Stimulated activated CD8-positive, alpha-beta memory T cell treated with anti-CD3 and anti-CD28 coated beads, Interleukin-4, amount 100 ng/mL, for 1 hour (primary cell): ENCODE measurements at places on chromosomes 4 and X.

DNA sequence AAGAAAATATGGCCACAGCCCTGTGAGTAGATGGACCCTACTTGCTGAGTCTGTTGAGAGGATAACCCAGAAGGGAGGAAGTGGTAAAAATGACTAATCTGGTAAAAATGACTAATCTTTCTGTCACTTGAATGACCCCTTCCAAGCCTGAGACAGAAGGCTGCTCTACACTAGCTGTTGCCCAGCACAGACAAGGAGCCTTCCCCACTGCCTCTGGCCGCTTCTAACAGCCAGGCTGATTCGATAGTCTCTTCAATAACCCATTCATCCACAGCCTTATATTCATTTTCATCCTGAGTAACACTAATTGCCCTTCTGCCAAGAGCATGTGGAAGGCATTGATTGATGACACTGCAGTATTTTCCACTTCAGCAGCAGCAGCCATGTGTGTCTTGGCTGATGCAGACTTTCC is 18.4 kb downstream of the MAGEB17 start:
- no peak for DNase-seq

DNA sequence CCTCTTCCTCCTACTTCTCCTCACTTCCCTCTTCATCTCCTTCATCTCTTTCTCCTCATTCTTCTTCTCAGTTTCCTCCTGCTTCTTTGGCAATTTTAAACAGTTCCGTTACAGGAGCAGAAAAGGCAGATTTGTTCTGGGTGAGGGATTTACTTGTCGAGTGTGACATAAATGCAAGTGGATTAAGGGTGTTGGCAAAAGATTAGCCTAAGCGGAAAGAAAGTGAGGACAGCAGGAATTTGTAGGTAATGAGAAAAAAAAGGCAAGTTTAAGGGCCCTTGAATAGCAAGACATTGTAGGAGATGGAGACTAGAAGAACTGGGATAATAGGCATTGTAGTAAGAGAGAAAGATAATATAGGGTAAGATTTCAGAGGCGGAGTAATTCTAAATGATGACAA is 841.6 kb downstream of the RAPGEF2 start:
- DNase-seq = no peak

DNA sequence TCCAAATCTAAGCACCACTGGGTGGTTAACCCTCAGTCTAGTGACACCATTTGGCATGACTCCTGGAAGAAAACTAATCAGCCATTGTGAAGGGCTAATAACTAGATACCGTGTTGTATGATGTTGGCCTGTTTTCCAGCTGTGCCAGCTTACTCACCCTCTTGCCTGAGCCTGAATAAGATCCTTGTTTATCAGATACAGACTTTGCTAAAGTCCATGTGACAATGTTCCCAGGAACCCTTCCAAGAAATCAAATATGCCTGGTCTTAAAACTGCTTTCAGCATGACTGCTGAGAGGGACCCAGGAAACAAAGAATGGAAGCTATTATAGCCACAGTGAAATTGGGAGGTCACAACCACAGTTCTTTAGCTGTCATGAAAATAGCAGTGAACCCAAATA is 640.8 kb upstream of the INTU start:
- no peak for DNase-seq

DNA sequence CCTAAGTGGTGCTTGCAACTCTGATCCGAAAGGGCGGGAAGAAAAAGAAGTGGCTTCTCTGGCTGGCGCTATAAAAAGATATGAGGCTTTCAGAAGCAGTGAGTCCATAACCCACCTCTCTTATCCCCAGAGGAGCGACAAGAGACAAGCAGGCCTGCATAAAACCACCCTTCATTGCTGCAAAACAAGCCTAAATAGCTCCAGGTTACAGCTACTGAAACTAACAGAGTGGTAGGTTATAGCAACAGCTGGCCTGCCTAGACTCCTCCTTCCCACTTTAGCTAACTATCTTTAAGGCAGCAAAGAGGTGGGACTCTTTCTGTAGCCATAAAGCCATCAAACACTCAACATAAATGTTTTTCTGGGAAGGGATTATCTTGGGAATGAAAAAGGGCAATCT is 245.0 kb upstream of the GPR101 start:
- no peak for DNase-seq

DNA sequence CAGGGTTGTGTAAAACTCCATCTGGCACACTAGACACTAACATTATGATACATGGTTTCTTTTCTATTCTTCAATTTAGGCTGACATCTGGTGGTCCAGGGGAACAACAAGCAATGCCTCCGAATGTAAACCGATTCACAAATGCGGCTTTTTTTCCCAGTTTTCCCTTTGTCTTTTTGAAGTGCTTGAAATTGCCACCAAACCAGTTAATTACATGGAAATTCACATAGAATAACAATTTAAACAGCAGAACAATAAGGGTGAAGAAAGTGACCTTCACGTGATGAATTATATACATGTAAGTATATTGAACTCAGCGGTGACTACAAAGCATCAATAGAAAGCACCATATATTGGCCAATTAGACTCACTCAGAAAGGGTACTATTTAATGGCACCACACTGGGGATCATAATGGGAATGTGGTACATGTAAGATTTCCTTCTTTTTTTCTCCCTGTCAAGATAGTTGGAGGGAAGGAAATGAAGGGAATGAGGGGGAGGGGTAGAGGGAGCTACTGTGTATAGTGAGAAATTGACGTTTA is 103.9 kb downstream of the MMRN1 start:
- no peak for DNase-seq

DNA sequence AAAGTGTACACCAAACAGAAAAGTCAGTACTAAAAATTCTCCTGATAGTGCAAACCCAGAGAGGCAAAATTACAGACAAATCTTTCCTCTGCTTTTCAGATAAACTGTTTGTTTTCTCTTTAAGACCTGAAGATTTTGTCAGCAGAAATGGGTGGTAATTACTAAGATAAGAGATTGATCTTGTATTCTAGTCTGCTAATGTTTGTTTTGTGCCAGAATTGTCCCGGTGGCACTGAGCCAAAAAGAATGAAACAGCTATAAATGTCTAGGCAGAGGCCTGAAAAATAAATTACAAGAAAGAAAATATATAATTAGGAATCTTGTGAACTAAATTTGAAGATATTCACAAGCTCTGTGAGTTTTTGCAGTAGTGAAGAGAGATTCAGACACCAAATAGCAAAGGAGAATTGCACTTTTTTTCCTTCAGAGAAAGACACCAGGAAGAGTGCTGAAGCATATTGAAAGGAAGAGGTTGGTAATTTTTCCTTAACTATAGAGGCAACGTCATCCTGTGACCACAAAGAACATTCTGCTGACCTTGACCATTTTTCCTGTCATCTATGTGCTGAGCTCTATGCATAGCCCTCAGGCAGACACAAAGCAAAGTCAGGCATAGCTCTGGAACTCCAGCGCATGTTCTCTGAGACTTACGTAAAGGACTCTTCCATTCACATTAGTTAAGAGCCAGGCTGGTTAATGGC is 314.5 kb upstream of the RASGEF1B start:
- no peak for DNase-seq

DNA sequence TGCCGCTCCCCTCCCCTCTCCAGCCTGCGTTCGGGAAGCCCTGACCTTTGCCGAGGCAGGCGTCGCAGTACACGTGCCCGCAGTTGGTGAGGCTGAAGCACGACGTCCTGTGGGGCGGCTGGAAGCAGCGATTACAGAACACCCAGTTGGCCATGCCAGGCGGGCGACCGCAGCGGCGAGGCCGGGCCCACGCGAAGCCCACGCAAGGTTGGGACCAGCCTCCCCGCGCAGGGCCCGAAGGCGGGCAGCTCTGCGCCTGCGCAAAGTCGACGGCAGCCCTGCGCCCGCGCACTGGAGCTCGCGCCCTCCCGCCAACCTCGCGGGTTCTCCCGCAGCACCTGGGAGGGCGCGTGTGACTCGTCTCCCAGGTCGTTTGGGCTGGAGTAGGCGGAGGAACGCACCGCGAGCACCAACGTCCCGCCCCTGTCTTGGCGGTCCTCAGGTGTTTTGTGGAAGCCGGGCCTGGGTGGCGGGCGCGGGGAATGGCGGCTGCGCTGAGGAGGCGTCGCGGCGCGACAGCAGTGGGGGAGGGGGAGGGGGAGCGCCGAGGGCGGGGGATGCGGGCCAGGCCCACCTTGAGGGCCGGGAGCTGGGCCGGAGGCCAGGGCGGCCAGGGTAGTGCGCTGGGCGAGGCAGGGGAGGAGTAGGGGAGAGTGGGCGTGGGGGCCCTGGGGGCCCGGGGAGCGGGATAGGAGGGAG is at the start of gene RNF212:
RNF212 (minus strand) TSS at position 254 of the 699 bp plus-strand sequence; CDS start at position 154, 100 bp downstream.
- DNase-seq = peak; percentile 8

DNA sequence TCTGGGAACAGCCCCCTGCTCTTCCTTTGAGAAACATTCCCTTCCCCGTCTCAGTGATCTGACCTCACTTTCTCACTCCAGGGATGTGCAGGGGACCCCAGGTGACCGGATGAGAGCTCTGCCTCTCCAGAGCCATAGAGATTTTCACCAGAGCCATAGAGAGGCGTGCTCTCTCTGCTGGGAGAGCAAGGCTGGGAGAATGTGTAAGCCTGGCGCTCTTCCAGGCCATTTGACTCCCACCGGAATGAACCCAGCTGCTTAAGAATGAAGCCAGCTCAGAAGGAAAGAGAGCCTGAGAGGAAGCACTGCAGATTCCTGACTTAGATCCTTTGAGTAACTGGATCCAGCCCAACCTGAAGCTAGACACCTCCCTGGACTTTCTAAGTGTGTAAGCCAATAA is 106.4 kb downstream of the DHX15 start:
- DNase-seq = no peak

DNA sequence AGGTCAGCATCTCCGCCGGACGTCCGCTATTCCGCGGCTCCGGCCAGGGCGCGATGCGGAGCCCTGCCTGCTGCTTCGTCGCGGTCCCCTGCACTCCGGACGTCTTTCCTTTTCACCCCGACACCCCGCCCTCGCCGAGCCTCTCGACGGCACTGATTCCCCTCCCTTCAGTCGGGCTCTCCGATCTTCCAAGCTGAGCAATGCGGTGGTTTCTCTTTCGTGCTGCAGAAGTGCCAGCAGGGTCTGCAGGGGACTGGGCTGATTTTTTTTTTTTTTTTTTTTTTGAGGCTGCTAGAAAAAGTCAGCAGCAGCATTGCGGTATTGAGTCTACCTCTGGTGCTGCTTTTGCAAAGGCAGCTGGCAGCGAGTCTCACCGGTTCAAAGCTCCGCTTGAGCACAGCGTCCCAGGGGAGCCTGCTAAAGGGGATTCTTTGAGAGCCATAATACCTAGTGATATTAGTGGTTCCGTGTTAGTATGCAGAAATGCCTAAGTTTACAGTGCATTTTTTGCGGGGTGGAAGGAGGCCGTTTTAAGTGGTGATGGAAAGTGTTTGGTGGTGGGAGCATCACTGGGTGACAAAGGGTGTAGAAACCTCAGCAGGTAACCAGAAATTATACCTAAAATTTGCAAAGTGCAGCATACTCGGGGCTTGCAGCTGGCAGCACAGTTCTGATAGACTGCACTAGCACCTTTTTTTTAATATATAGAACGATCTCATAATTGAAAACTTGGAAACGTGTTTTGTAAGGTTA is 969 bp downstream of the STIM2 start:
- DNase-seq = peak; percentile 51

DNA sequence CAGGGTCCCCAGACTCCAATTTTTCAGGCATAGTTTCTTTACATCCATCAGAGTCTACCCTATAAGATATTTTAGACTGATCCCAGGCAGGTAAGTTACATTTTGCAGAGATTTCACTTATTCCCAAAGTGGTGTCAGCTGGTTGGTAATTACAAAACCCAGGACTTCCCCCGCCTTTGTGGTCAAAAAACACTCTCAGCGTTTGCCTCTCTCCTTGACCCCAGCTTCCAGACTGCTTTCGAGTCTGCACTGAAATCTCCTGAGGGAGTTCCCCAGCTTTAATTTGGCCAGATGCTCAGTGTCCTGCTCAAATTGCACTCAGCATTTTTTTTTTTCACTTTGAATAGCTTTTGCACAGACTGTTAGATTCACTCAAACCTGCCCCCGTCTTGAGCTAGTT is 11.2 kb upstream of the AMOT start:
- DNase-seq = no peak

DNA sequence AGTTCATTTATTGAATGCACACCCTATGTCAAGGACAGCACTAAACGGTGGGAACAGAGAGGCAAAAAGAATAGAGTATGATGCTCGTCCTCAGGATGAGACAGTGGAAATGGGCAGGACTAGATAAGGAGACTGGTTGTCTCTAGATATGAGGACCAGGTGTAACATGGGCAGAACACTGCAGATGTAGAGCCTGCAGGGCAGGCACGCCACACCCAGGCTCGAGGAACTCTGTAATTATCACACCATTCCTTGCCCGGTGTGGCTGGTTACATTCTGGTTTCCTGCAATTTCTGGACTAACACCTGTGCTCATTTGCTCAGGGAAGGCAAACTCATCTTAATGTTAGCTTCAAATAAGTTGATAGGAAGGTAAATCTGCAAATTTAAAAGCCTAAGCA is 334.4 kb downstream of the DHX15 start:
- no peak for DNase-seq

- no peak for DNase-seq
Observed at GRCh38 chr4:6625256-6625655, 15.2 kb upstream of the MRFAP1 start.

- no peak for DNase-seq
Observed at GRCh38 chr4:81196126-81196650, 18.8 kb downstream of the PRKG2 start.

GRCh38 chrX:57906790-57907189 is 3.5 kb downstream of the ZXDA start:
- DNase-seq = no peak

DNA sequence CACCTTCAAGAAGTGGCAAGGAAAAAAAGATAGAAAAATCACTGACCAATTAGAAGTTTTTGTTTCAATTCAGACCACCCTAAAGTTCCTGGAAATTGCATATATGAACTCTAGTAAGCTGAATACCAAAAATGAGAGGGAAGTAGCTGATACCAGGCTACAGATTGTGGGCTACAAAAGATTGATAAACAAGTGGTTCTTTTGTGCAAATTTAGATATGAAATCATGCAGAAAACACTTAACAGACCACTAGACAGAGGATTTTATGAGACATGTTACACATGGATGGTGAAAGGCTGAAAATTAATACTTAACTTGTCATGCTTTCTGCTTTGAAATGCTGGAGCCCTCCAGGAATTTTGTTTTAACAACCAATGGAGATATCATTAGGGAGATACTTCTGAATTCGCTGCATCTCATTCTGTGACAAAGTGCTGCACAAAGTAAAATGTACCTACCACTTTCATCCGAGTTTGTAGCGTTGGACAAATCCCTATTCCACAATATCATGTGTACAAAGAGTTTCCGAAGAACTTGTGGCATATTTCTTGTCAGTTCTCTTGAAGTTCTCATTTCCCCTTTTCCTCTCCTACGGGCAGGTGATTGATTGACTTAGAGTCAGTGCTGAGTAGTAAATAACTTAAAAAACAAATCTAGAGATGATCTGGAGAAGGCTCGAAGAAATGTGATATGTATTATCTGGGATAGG is 235.0 kb downstream of the PALLD start:
- DNase-seq = no peak

- no peak for DNase-seq
Observed at GRCh38 chr4:142961866-142962265, 115.8 kb upstream of the INPP4B start.

GRCh38 chr4:184067931-184068554 is 149.6 kb downstream of the ENPP6 start:
- no peak for DNase-seq
